ENCODE measurements at places on chromosomes 12 and 14.

DNA sequence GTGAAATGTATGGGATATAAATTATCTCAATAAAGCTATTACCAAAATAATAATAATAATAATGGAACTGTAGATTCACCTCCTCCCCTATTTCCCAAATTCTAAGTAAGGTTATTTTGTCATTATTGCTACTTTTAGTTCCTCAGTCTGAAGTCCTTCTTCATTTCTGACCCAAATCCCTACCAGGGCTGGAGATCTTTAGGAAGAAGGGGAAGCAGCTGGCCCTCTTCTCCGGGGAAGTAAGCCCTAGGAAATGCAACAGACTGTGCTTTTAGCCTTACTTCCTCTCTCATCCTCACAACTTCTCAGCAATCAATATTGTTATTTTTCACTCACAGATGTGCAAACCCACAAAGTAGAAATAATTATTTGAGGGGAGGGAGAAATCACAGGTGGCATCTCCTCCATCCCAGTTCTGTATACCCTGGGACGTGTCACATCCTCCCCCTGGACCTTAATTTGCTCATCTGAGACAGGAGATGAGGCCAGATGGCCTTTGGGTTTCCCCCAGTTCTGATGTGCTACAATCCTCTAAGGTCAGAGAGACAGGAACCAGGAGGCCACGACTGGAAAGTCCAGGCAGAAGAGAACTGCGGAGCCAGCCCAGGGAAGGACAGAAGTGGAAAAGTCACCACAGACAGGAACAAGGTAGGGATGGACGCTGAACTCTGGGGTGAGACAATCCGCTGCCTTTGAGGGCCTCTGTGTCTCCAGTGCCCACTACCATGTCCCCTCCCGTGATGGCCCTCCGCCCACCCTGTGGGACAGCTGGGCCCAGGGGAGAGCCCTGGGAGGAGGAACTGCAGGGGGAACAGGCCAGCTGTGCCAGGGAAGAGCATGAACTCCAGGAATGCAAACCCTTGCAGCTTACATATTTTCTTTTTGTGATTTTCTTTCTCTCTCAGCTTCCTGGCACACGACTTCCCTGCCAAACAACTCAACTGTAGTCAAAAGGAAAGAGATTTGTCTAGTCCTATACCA is 10.6 kb upstream of the TNFRSF1A start:
- DNase-seq = no peak

DNA sequence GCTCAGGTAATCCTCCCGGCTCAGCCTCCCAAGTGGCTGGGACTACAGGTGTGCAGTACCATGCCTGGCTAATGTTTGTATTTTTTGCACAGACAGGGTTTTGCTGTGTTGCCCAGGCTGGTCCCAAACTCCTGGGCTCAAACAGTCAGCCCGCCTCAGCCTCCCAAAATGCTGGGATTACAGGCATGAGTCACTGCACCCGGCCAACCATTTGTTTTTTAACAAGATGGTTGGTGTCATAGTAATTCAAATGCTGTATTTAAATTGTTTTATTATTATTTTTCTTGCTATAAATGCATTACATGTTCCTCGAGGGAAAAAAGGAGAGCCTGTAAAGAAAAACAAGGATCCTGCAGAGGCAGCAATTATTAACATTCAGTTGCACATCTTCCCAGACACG is 83.9 kb downstream of the EP400 start:
- no peak for DNase-seq

- DNase-seq = no peak
Observed at GRCh38 chr12:101181776-101182175, 28.3 kb downstream of the SLC5A8 start.

GRCh38 chr14:106605548-106606448 is 1079.4 kb downstream of the TMEM121 start:
- no peak for DNase-seq

DNA sequence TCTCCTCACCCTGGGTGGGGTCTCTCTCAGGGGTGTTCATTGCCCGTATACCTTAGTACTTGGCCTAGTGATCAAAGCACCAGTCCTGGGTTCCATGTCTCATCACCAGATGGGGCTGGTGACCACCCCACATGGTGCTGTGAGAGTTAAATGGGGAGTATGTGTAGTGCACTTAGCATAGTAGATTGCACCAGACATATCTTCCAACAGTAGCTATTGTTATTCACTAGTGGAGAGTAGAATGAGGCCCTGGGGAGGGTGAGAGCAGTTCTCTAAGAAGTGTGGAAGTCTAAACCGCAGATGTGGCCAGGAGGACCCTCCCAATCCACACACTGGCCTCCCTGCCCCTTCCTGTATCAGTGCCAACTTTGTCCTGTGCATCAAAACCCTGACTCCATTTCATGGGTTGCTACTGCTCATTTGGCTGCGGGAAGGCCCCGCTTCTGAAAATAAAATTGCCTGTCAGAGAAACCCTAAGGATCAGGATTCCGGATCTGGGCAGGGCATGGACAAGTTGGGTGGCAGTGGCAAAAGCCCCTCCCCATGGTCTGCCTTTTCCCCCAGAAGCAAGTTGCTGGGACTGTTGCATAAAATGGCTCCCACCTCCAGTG is 4.4 kb downstream of the CD9 start:
- no peak for DNase-seq

GRCh38 chr14:88348546-88348945 is 25.5 kb upstream of the KCNK10 start:
- DNase-seq = no peak

- no peak for DNase-seq
Observed at GRCh38 chr14:79056879-79057278, 886.7 kb downstream of the NRXN3 start.

- no peak for DNase-seq
Observed at GRCh38 chr14:95174184-95174792, 17.0 kb upstream of the DICER1 start.

DNA sequence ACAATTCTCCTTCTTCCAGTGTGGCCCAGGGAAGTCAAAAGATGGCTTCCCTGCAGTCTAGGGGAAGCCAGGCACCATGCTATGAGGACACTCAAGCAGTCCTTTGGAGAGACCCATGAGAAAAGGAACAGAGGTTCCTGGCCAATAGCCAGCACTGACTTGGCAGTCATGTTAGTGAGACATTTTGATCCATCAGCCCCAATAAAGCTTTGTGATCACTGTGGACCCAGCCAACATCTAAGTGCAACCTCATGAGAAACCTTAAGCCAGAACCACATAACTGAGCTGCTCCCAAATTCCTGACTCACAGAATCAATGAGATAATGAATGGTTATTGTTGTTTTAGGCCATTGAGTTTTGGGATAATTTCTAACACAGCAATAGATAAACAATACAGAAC is 51.0 kb upstream of the NAP1L1 start:
- DNase-seq = no peak

- no peak for DNase-seq
Observed at GRCh38 chr14:50260511-50260910, 29.1 kb upstream of the SOS2 start.

DNA sequence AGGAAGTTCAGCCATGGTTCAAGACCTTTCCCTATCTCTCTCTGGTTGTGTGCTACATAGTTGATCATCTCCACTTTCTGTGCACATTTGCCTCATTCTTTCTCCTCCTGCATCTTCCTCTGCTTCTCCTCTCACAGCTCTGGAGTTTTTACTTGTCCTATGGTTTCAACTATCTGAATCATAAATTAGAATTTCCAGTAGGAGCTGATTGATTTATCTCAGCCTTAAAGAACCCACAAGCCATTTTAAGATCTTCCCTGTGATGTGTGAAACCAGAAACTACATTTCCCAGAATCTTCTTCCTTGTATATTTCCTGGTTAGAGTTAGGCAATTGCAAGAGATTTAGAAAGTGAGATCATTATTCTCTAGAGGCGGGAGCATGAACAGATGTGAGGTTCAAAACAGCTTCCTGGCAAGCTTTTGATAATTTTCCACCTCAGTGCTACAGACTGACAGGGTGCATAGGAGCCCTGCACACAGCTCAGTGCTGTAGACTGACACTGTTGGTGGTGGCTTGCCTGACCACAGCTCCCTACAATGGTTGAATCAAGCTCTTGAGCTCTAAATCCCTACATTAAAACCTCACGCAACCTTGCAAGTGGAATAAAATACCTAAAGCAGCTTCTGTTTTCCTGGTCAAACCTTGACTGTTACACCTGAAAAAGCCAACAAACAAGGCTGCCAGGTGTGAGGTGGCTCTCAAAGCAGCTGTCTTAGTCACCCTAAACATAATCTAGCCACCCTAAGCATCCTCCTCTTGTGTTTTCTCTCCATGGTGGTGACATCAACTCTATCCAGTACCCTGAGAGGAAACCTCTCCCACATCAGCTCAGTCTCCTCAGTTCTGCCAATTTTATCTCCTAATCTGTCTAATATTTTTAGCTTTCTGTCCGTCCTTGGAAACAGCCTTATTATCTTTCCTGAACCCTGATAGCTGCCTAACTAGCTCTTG is 21.5 kb upstream of the IFNG start:
- no peak for DNase-seq

GRCh38 chr14:71720978-71721624 is 211.1 kb upstream of the RGS6 start:
- DNase-seq = no peak

DNA sequence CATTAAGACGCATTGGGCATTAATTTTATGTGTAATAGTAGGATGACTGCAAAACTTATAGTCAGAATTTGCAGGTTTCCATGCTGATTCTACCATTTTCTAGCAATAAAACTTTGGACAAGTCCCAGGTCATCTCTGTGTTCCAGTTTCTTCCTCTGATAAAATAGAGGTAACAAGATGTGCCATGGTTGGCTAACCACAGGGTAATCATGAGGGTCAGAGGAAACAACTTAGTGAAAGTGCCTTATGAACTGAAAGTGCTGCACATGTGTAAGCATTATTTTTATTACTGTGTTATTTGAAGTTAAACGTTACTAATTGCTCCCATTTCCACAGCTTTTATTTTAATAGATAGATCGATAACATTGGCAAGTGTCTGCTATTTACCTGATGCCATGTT is 21.1 kb downstream of the SMCO2 start:
- DNase-seq = no peak

DNA sequence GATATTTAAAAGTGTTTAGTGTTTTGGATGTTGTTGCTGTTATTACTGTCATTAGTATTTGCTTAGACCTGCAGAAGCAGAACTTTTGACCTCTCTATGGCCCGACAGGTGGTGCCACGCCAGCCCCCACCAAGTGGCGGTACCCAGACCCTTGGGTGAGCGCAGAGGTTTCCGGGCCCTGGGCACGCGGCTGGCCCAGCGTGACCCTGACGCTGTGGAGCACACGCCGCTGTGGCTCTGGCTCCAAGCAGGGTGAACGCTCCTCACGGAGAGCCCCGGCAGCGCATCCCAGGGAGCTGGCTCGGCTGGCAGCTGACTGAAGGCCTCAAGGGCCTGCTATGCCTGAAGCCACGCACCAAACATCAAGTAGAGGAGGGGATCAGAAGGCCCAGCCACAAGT is 22.6 kb downstream of the SLC25A47 start:
- no peak for DNase-seq

DNA sequence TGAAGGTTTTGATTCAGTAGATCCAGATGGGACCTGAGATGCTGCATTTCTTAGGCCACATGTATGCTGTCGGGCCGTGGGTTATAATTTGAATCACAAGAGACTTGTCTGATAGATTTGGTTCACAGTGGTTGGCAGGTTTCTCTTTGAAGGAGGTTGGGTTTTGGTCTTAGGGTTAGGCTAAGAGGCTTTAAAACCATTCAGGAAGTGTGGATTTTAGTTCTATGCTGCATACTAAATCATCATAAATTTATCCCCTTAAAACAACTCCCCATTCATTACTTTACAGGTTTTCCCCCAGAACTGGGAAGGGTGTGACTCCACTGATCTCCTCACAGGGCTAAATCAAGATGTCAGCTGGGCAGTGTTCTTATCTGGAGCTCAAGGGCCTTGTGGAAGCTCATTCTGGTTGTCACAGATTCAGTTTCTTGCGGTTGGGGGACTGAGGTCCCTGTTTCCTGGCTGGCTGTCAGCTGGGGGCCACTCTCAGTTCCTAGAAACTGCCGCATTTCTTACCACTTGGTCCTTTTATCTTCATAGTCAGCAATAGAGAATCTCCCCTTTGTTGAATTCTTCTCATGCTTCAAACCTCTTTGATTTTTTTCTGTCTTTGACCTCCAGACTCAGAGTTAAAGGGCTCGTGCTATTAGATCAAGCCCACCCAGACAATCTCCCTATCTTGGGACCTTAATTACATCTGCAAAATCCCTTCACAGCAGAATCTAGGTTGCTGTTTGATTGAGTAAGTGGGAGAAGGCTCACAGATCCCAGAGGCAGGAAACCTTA is 20.6 kb upstream of the PCNX1 start:
- DNase-seq = no peak

DNA sequence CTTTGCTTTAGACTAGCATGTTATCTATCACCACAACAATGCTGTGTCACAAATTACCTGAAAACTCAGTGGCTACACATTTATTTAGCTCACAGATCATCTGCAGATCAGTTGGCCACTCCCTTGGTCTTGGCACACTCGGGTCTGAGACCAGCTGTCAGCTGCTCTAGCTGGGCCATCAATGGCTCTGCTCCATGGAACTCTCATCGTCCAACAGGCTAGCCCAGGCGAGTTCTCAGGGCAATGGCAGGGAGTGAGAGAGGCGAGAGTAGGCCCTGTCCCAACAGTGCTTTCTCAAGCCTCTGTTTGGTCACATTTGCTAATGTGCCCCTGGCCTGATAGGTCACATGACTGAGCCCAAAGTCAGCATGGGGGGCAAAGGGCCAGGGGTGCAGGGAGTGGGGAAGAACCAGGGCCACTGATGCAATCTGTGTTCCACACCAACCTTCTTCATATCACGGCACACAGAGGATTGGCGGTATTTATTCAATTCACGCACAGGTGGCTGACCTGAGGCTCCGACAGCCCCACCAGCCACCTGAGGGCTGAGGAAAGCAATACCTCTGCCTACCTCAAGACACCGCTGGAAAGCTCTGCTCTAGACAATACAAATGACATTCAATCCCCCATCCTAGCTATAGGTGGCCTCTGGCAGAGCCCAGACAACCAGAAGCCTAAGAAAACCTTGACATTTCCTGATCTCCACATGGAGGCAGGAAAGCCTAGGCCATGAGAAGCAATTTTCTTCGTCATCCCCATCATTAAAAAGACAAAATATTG is 82.5 kb downstream of the NT5DC3 start:
- no peak for DNase-seq

GRCh38 chr12:84397263-84397662 is 515.3 kb downstream of the SLC6A15 start:
- DNase-seq = no peak

DNA sequence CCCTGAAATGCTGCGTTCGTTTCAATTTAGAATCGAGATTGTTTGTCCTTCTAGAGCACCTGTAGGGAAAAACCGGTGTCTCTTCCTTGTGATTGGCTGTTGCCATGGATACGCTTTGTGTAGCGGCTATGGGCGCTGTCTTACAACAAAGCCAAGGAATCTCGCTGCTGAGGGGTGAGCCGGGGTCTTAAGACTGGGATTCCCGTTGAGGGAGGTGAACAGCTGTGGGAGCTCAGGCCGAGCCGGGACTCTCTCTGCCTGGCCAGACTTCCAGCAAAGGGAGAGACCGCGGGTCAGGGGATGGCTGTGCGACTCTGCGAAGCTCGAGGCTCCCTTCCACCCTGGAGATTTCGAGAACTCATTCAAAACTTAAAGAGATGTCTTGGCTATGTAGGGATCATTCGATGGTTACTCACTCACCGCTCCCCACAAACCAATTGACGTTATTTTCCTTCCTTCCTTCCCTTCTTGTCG is at the start of the genes LRRIQ1 and TSPAN19:
TSS of gene LRRIQ1 (plus strand) at position 118 of the 474 bp plus-strand sequence. CDS start 1,826 bp downstream, outside the sequence.
TSS of gene TSPAN19 (minus strand) at position 44 of the 474 bp plus-strand sequence. CDS start 6,331 bp downstream, outside the sequence.
- DNase-seq = peak; percentile 30

Data from T1000 (cell line).